NCI-H2081 treated with DMSO at 0.1 percent for 48 hours (cell line): ENCODE measurements at places on chromosomes 7 and 10.

DNA sequence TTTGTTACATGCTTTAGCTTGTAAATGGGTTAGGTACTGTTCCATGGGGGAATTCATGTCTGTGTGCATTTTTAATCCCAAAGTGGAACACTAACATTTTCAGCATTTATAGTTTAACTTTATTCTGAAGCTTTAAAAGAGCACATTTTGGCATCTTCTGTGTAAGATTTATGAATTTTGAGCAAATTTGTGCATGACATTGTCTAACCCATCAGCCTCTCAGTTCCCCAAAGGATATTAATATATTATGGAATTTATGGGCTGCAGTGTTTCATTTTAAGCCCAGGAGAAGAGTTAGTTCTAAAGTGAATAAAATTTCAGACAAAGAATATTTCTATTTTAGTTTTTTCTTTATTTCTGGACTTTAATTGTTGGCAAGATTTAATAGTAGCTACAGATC is 421.4 kb downstream of the PLXDC2 start:
- no peak for DNase-seq

GRCh38 chr10:637221-637620 is 52.2 kb downstream of the DIP2C start:
- no peak for DNase-seq

DNA sequence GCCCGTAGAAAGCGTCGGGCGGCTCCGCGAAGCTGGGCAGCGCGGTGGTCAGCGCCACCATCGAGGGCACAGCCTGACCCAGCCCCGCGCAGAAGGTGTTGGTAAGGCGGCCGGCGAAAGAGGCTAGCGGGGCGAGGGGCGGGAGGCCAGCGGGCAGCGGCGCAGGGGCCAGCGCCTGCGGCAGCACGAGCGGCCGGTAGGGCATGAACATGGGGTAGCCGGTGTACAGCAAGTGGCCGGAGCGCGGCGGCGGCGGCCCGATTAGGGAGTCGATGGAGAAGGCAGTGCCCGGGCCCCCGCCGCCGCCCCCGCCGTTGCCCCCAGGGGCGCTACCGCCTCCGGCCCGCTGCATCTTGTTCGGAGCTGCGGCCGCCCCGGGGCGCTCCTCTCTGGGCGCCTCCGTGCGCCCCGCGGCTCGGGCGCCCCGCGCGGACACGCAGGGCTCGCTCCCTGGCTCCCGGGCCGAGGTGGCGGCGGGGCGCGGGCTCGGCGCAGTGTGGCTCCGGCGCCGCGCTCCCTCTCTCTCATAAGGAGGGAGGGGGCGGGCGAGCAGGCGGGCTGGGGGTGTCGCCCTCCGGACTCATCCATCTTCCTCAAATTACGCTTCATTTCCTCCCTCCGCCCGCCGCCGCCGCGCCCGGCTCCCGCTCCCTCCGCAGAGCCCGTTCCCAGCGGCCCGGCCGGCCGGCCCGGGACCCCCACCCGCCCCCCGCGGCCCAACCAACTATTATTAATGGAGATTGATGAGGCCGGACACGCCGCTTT is at the start of gene GBX1:
TSS of gene GBX1 (minus strand) at position 498 of the 765 bp plus-strand sequence. CDS start at position 352, 146 bp downstream.
- no peak for DNase-seq

- no peak for DNase-seq
Observed at GRCh38 chr10:86961481-86962091, 3.2 kb downstream of the SNCG start.

DNA sequence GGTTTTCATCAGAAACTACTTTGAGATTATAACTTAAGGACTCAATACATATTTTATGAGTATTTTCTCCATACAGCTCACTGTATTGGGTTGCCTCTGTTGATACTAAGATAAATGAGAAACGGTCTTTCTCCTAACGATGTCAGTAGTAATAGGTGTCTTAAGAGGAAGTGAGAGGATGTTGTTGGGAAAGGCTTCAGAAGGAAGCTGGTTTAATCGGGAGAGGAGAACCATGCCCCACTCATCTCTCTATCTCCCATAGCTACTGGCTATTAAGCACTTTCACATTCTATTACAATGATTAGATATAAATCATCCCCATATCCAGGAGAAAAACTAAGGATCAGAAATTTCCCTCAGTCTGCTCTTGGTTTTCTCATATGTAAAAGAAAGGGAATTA is 2.0 kb downstream of the CLEC5A start:
- DNase-seq, result no peak

- no peak for DNase-seq
Observed at GRCh38 chr10:68647672-68648341, 73.2 kb upstream of the CCAR1 start.

- no peak for DNase-seq
Observed at GRCh38 chr7:95772298-95772770, at the start of gene DYNC1I1. Gene DYNC1I1, plus strand, starts transcription at chr7:95772554. Its CDS starts 32,176 bp downstream, at chr7:95804730.

- peak; percentile 42 for DNase-seq
Observed at GRCh38 chr7:113710310-113711096, 208.3 kb downstream of the PPP1R3A start.

- no peak for DNase-seq
Observed at GRCh38 chr7:120933475-120933874, 17.1 kb upstream of the ING3 start.

DNA sequence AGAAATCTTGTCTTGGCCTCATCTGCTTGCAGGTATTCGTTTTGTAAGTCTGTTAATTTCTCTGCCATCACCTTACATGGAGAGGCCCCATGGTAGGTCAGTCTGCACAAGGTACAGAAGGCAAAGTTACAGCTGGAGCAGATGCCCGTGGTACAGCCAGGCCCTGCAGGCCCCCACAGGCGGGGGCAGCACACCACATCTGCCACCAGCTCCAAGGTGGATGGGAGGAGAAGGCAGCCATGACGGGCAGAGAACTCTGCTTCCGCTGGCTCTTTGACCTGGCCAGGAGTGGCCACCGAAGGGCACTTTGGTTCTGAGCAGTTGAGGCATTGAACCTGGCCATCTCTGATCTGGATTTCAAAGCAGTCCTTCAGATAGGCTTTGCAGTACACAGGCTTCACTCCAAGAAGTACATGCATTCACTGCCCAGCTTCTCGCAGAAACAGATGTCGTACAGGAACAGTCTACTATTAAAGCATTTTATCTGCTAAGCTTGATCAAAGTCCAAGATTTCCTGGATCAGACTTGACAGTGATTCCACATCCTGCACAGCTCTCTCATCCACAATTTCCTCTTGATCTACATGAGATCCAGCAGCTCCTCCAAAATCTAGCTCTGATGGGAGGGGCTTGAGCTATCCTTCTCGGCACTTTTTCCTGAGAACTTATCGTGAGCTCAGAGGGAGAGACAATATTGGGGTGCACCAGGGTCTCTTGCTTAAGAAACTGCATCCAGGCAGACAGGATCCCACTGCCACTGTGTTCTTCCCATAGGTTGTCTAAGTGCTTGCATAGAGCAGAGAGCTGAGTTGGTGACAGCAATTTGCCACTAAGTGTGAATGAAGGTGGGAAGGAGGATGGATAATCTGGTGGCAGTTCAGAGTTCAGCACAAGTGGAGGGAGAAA is 120.7 kb downstream of the TRRAP start:
- no peak for DNase-seq

DNA sequence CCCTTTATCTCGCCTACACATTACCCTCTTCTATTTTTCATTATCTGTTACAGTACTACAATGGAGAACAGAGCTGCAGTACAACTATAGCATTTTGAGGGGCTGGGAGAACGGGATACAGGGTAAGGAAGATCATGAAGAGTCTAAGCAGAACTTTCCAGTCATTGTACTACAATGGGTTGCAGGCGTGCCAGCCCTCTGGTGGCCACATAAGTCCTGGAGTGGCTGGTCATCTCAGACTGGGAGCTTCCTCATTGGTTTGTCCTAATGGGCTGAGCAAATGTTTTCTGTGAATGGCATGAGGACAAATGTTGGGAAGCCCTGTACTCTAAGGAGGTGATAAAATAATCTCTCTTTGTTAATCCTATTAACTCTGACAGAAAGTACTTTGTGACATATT is 33.0 kb downstream of the TMEM106B start:
- DNase-seq, result no peak

DNA sequence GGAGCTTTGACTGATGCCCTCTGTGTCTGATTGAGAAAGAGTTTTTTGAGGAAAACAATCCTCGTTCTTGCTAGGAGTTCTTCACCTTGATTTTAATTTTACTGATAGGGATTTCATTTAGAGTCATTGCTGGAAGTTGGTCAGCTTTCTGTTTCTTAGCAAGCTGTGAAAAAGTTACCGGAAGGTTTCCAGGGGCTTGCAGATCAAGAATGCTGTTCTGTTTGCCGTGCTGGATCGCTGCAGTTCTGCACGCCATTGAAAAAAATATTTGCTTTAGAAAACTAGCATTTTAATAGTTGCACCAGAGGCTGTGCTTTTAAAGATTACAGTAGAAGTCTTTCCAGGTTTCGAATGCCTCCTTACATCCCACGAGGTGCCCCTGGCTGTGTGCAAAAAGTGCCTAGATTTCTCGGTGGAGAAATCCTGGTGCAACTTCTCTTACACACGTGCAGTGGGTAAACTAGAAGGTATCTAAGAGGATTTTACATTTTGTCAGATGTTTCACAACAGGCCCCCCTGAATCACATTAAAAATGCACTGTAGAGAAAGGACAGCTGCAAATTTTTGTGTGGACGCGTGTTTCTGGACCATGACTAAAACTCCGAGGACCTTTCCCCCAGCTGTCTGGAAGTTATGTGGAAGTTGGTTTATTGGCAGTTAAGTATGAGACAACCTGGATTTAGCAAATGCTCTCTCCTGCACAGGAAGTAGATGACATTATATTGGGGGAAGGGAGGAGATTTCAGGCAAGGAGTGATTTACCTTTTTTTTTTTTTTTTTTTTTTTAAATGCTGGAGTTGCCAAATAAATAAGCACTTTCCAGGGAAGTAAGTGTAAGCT is 5.8 kb downstream of the TCF7L2 start:
- DNase-seq, result no peak

DNA sequence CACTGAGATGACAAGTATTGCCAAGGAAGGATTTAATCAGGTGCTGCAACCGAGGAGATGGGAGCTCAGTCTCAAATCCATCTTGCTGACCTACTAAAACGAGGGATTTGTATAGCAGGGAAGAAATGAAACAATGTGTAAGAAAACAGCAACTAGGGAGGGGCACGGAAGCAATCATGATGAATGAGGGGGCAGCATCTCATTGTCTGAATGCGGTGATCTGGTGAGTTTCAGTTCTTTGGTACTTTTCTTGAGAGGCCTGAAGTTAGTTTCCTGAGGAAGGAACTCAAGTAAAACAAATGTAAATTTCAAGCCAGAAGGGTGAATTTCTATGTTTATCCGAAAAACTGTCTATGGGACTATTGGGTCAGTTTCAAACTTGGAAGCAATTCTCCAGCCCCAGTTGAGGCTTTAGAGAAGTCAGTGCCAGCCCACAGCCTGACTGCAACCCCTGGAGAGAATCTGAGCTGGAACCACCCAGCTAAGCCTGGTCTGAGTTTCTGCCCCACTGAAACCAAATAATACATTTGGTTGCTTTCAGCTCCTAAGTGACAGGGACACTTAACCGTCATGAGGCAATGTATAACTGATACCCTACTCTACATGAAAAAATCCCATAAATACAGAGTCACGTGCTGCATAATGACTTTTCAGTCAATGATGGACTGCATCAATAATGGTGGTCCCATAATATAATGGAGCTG is 45.8 kb upstream of the TNS3 start:
- DNase-seq, result no peak

- DNase-seq, result no peak
Observed at GRCh38 chr7:149770728-149771636, 2.4 kb downstream of the ZNF467 start.

DNA sequence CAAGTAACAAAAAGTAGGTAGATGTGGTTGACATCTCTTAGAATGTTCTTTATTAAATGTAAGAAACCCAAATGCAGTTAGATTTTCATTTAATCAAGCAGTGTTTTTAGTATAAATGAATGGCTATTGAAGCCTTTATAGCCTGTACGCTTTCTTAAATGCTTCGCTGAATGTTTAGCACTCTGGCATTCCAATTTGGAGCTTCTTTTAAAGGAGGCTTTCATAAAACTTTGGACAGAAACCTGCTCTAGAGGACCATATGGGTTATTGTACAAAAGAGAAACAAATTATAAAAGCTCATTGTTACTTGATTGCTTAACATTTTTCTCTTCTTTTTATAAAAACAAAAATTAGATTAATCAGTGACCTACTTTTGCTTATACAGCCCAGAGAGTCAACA is 59.5 kb downstream of the KCND2 start:
- no peak for DNase-seq

DNA sequence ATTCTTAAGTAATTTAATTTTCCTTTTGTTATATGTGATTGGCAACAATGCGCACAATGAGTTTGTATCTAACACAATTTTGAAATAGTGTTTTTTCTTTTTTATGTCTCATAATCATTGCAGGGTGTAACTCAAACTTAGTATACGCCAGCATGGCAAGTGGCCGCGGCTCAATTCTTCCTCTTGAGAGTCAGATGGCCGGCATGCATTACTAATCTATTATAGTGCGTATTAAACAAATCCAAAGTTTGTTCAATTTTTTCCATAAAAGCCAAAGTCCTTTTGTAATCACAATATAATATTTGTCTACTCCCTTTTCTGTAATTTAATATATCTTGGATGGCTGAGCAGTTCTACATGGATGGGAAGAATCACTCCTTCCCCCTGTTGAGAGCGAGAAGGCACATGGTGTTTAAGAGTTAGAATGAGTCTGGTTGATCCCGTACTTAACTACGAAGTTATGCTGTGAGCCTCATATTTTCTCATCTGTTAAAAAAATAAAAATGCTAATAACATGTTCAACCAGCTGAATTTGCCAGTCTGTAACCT is 12.7 kb downstream of the EPDR1 start:
- DNase-seq, result no peak

GRCh38 chr10:78982726-78983125 is 86.0 kb upstream of the ZMIZ1 start:
- no peak for DNase-seq

- no peak for DNase-seq
Observed at GRCh38 chr7:22470981-22471380, 29.0 kb downstream of the STEAP1B start.

DNA sequence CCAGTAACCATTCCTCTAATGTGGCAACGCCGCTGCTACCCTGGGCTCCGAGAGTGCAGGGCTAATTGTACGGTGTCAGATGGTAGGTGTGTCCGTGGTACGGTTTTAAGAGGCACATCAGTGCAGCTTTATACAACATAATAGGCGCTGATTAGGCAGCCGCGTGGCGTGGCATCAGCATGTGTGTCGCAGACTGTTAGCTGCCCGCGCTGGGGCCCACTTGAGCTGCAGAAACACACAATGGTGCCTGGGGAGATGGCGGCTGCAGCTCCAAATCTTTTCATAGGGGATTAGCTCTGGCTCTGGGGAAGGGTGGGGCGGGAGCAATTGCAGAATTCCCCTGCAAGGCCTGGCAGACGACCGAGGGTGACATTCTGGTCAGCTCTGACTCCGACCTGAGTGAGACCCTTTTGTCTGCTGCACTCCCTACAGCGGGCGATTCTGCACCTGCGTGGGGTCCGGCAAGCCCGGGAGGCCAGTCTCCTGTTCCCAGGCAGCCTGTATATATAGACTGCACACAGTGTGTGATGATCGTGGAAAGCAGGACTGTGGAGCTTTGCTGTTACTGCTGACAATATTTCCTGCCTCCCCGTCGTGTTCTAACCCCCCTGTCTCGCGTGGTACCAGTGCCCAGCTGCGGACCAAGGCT is 722.7 kb upstream of the CELF2 start:
- no peak for DNase-seq

- no peak for DNase-seq
Observed at GRCh38 chr10:43230909-43231522, 35.8 kb downstream of the RASGEF1A start.
